MM.1S (cell line): ENCODE measurements at places on chromosomes 6 and 20.

GRCh38 chr6:139416146-139416545, 41.7 kb upstream of the CITED2 start:
- no peak overlapping the region for H3K27ac ChIP-seq
- no peaks in the 10 kb centered on the region for H3K27me3 ChIP-seq
- no peak for DNase-seq
- H3K4me3 ChIP-seq, result no peak overlapping the region
- no peaks in the 10 kb centered on the region for H3K4me1 ChIP-seq

DNA sequence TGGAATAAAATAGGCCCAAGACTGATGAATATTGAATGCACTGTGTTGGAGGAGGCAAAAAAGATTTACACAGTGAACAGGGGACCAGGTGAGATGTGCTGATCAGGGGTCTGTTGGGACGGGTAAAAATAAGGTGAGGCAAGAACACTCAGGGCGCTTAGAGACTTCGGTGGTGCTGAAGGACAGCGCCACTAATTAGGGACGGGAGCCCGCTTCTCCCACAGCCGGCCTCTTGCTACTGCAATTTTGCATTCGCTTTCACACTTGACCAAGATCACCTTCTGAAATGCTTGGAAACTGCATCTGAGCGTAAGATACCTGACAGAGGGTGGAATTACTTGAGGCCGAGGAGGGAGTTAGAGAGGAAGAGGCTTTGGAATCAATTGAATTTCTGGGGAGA, 7.3 kb downstream of the TFAP2D start:
- no peak for DNase-seq
- H3K27ac ChIP-seq, result no peak overlapping the region
- no peak overlapping the region for H3K4me3 ChIP-seq
- H3K36me3 ChIP-seq, result no peaks in the 10 kb centered on the region
- no peaks in the 10 kb centered on the region for H3K27me3 ChIP-seq

- H3K27me3 ChIP-seq, result no peaks in the 10 kb centered on the region
- peaks cover 23% of the 10 kb centered on the region for H3K4me1 ChIP-seq
- H3K27ac ChIP-seq, result peak overlapping the region; percentile 12; the same call in 1 of the 2 replicates
- no peak overlapping the region for H3K4me3 ChIP-seq
These were observed 85.3 kb upstream of the SCP2D1 start for GRCh38 chr20:18728165-18728869.

DNA sequence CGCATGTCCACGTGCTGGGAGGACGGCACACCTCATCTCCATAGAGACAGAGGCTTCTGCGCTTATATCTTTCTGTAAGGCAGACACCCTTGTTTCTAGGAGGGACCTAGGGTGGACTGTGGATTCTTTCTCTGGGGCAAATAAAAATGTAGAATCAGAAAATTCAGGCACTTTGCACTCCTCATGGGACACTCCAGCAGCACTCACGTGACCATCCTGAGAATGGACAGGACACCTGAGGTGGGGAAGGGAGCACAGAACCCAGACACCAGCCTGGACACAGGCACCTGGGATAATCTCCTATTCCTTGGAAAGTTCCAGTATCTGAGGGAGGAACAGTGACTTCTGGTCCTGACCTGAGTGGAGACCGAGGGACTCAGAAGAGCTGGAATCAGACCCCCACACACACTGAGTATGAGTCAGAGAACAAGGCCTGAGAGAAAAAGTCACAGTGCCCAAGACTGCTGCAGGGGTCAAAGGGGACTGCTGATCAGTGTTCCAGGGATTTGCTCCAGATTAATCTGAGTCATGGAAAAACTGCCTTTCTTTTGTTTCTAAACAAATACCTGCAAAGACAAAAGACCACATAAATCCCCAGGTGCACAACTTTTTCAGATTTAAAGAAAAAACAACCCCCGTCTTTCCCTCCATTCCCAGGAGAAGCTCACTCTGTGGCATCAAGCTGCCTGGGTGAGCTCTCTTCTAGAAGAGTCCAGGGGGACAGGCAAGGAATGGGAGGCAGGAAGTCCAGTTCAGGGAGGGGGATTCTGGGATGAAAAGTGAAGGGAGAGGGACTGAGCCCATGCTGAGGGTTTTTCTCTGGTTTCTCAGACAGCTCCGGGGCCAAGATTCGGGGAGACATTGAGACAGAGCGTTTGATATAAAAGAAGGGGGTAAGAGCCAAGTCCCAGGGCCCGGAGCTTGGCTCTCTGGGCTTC, 35.6 kb upstream of the MICB start:
- H3K36me3 ChIP-seq, result no peaks in the 10 kb centered on the region
- H3K27me3 ChIP-seq, result no peaks in the 10 kb centered on the region
- H3K4me3 ChIP-seq, result peak overlapping the region; percentile 83
- no peak for DNase-seq
- no peak overlapping the region for H3K27ac ChIP-seq

GRCh38 chr20:56929606-56930005, 300.5 kb downstream of the TFAP2C start:
- no peaks in the 10 kb centered on the region for H3K36me3 ChIP-seq
- no peaks in the 10 kb centered on the region for H3K27me3 ChIP-seq
- DNase-seq, result no peak
- H3K27ac ChIP-seq, result no peak overlapping the region
- no peaks in the 10 kb centered on the region for H3K4me1 ChIP-seq
- no peak overlapping the region for H3K4me3 ChIP-seq

- no peak for DNase-seq
- no peak overlapping the region for H3K4me3 ChIP-seq
- H3K27ac ChIP-seq, result no peak overlapping the region
- no peaks in the 10 kb centered on the region for H3K36me3 ChIP-seq
- no peaks in the 10 kb centered on the region for H3K4me1 ChIP-seq
These were observed 96.2 kb upstream of the MPC1 start for GRCh38 chr6:166478782-166479592.

- H3K4me3 ChIP-seq, result no peak overlapping the region
- H3K27me3 ChIP-seq, result no peaks in the 10 kb centered on the region
- H3K27ac ChIP-seq, result no peak overlapping the region
- no peaks in the 10 kb centered on the region for H3K4me1 ChIP-seq
- no peaks in the 10 kb centered on the region for H3K36me3 ChIP-seq
These were observed 56.0 kb downstream of the CLIC5 start for GRCh38 chr6:45959534-45960145.

DNA sequence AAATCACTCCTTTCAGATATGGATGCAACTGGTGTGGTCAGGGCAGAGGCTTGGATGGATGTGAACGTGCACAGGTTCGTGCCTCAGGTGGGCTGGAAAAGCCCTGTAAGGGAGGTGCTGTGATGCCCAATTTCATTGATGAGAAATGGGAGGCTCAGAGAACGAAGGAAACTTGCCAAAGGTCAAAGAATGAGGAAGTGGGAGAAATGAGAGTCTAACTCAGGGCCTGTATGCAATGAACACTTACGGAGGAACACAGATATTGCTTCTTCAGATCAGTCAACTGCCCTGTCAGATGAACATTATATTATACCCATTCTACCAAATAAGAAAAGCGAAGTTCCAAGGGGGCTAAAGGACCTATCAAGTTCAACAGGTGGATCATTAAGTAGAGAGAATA, 134.7 kb downstream of the RCAN2 start:
- H3K27ac ChIP-seq, result no peak overlapping the region
- no peaks in the 10 kb centered on the region for H3K27me3 ChIP-seq
- no peak for DNase-seq
- H3K4me1 ChIP-seq, result no peaks in the 10 kb centered on the region

DNA sequence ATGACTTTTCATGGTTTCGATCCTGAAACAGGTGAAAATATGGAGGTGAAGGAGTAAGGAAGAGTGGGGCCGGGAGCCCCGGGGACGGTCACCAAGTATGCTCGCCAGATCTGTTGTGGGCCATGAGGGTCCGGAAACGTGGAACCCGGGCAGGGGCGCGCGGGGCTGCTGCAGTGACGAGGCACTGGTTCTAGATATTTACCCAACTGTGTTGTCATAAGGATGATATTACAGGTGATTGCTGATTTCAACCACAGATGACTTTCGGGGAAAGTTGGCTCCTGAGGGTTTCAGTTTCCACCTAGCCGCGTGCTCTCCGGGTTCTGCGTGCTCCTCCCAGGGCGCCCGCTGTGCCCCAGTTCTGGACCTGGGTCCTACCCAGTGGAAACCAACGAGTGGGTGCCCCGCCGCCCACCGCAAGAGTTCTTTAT, 12.2 kb downstream of the RAET1G start:
- peak; percentile 7 for DNase-seq
- H3K4me3 ChIP-seq, result no peak overlapping the region
- H3K4me1 ChIP-seq, result no peaks in the 10 kb centered on the region
- no peaks in the 10 kb centered on the region for H3K36me3 ChIP-seq

DNA sequence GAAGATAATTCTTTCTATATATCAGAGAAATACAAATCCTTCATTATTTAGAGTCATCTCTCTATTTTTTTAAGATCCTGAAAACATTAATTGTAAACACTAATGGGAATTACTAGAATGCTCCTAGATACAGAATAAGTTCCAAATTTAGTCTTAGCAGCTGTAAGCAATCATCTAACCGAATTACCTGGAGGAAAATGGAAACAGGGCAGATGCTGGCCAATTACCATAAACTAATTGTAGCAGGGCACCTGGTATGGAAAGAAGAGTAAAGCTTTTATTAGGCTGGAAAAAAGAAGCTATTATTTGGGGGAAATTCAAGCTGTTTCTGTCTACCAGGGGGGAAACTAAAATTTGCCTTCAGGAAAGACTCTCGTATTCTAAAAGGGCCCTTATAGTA, 257.5 kb downstream of the MMUT start:
- no peaks in the 10 kb centered on the region for H3K27me3 ChIP-seq
- H3K36me3 ChIP-seq, result no peaks in the 10 kb centered on the region
- no peak overlapping the region for H3K4me3 ChIP-seq
- no peaks in the 10 kb centered on the region for H3K4me1 ChIP-seq

DNA sequence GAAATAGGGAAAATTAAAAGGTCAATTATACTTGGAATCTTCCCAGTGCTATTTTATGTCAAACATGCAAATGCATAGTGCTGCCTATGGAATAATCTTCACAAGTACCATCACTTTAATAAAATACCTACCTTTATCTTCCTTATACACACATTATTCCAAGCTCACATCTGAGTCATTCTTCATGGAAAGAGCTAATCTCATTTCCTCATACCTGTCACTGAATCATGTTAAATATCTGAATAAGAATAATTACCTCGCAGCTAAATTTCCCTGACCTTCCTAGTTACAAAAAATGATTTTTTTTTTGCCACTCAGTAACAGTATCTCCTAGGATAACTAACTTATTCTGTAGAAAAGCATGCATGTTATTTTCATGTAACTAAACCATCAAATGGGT, 661.4 kb upstream of the HS3ST5 start:
- H3K36me3 ChIP-seq, result no peaks in the 10 kb centered on the region
- no peak for DNase-seq
- no peaks in the 10 kb centered on the region for H3K4me1 ChIP-seq

GRCh38 chr20:4919047-4919704, 82.1 kb downstream of the SLC23A2 start:
- peak overlapping the region; percentile 69; the same call in 1 of the 2 replicates for H3K27ac ChIP-seq
- peaks cover 26% of the 10 kb centered on the region for H3K4me1 ChIP-seq
- peak overlapping the region; percentile 11; the same call in 1 of the 2 replicates for H3K4me3 ChIP-seq

- DNase-seq, result no peak
- H3K4me3 ChIP-seq, result no peak overlapping the region
- H3K4me1 ChIP-seq, result peaks cover 13% of the 10 kb centered on the region
- H3K36me3 ChIP-seq, result no peaks in the 10 kb centered on the region
These were observed 4.3 kb downstream of the HLA-DMB start for GRCh38 chr6:32936239-32937152.

DNA sequence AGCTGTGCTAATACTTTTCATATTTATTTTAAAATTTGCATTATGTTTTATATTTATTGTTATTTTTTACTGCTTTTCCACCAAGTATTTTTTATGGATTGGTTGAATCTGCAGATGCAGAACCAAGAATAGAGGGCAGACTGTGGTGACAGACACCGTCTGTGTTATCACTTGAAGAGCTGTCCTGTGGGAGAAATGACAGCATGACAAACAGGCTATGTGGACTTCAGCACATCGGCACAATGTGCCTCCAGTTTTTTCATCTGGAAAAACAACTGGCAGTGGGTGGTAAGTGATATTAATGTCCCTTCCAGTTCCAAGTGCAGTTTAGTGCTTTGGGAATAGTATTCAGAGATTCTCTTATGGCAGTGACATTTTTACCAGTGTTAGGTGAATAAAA, 492.9 kb downstream of the PRKN start:
- H3K4me3 ChIP-seq, result no peak overlapping the region
- H3K4me1 ChIP-seq, result no peaks in the 10 kb centered on the region
- H3K27me3 ChIP-seq, result no peaks in the 10 kb centered on the region

- H3K36me3 ChIP-seq, result no peaks in the 10 kb centered on the region
- no peak for DNase-seq
- H3K27ac ChIP-seq, result no peak overlapping the region
- no peaks in the 10 kb centered on the region for H3K4me1 ChIP-seq
- no peak overlapping the region for H3K4me3 ChIP-seq
These were observed 355.6 kb downstream of the TAF4 start for GRCh38 chr20:61710108-61710507.

GRCh38 chr20:31988430-31989015, 20.6 kb downstream of the XKR7 start:
- no peaks in the 10 kb centered on the region for H3K4me1 ChIP-seq
- H3K4me3 ChIP-seq, result no peak overlapping the region
- DNase-seq, result no peak
- no peaks in the 10 kb centered on the region for H3K36me3 ChIP-seq
- H3K27ac ChIP-seq, result no peak overlapping the region
- peaks cover 44% of the 10 kb centered on the region for H3K27me3 ChIP-seq

DNA sequence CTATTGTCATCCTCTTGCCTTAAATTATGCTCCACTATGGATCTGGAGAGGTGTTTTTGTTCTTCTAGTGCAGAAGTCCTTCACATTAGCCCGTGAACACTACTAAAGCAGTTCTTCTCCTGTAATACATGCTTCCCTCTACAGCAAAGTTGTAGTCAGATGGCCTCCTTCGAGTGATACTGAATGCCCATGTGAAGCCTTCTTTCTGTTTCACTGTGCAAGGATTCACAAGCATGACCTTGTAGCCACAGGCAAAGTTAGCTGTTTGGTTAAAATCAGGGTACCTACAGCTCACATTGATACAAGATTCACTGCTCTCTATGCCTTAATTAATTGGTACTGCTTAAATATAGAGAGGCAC, 47.6 kb downstream of the ARHGAP18 start:
- H3K4me3 ChIP-seq, result peak overlapping the region; percentile 23
- peak overlapping the region; percentile 78 for H3K27ac ChIP-seq
- H3K36me3 ChIP-seq, result no peaks in the 10 kb centered on the region

GRCh38 chr6:44304282-44305199, 8.6 kb downstream of the AARS2 start:
- no peak overlapping the region for H3K27ac ChIP-seq
- no peaks in the 10 kb centered on the region for H3K27me3 ChIP-seq
- DNase-seq, result peak; percentile 20
- H3K36me3 ChIP-seq, result no peaks in the 10 kb centered on the region
- H3K4me3 ChIP-seq, result no peak overlapping the region

GRCh38 chr6:139402876-139403386, 28.5 kb upstream of the CITED2 start:
- H3K27ac ChIP-seq, result no peak overlapping the region
- no peaks in the 10 kb centered on the region for H3K27me3 ChIP-seq
- no peaks in the 10 kb centered on the region for H3K36me3 ChIP-seq

DNA sequence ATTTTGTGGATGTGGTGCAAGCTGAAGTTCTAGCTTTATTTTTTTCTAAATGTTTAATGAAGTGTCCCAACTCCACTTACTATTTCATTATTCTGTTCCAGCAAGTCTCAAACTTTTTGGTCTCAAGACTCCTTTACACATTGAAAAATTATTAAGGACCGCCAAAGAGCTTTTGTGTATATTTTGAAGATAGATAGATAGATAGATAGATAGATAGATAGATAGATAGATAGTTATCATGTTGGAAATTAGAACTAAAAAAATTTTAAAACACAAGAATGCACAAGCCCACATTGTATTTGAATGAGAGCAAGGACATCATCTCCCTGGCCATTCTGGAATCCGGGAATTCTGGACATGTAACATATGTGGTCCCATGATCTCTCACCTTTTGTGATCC, 181.2 kb upstream of the SNX9 start:
- no peaks in the 10 kb centered on the region for H3K4me1 ChIP-seq
- no peak overlapping the region for H3K4me3 ChIP-seq
- H3K36me3 ChIP-seq, result no peaks in the 10 kb centered on the region
- no peak for DNase-seq
- H3K27ac ChIP-seq, result no peak overlapping the region
